Stimulated activated naive CD8-positive, alpha-beta T cell treated with anti-CD3 and anti-CD28 coated beads, Interleukin-15, Interleukin-2, amounts not matched to agents 100 U/mL and 50 U/mL, for 24 hours (primary cell): ENCODE measurements at places on chromosomes 16 and 17.

DNA sequence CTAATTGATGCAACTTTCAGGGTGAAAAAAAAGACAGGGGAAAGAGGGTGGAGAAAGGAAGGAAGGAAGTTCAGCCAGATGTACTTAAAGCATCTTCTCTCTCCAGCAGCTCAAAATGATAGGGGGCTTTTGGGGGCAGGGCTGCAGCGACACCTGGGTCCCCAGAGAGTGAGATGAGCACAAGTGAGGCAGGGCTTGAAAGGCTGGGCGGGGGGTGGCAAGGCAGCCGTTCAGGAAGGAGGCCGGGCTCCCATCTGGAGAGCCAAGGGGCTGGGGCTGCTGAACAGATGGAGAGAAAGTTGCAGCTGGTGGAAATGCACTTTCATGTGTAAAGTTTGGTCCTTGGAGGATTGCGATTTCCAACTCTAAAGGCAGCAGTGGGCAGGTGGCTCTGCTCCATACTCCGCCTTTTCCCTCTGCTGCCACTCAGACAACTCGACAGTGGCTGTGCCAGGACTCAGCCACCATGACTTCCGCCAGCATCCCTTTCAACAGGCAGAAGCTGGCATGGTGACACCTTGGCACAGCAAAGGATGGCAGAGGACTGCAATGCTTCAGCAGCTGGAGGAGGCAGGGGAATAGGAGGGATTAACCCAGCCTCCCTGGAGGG is 7.7 kb downstream of the SLC35B1 start:
- DNase-seq: no peak

GRCh38 chr16:11955713-11956123 is 9.3 kb upstream of the TNFRSF17 start:
- DNase-seq: no peak

GRCh38 chr16:22008215-22009059 is 526 bp downstream of the MOSMO start:
- DNase-seq: peak; percentile 50

- DNase-seq: no peak
Observed at GRCh38 chr16:67443265-67443664, 12.3 kb downstream of the HSD11B2 start.

DNA sequence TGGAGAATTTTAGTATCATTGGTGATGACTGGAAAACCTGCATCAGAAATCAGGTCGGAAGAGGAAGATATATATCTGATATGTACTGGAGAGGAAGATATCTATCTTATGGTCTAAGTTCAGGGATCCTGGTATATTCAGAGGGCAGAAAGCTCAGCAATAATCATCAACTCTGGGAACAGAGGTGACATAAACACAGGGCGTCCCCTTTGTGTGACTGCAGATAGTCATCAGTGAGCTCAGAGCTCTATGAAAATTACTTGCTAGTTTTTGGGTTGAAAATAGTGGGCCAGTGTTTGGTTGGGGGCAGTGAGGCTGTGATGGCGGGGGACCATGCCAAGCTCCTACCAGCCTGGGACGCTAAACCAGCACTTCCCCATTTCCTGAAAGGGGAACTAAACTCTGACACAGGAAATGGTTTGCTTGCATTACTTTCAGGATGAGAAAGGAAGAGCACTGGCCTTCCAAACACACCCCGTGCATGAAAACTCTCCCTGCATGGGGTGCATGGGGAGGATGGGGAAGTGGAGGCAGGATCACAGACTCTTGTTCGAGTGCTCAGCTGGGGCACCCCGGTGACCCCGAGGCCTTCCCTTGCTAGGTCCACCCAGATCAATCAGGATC is 15.8 kb downstream of the NOD2 start:
- no peak for DNase-seq

GRCh38 chr17:79848370-79848766 is 9.1 kb upstream of the CBX4 start:
- no peak for DNase-seq

DNA sequence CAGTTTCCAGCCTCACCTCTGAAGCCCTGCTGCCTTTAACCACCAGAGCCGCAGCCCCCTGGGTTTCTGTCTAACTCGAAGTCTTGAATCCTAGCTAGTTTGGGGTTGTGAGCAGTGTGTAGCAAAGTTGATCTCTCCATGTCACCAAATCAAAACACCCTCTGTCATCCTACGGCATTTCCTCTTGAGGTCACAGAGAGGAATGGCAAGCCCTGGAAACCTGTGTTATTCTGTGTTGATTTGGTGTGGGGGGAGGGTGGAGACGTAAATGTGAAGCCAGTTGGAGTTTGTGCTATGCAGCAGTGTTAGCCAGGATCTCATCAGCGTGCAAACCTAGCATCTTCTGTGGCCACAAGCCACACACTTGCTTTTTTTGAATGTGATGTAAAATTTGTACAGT is 5.1 kb upstream of the LGALS9 start:
- DNase-seq: no peak

DNA sequence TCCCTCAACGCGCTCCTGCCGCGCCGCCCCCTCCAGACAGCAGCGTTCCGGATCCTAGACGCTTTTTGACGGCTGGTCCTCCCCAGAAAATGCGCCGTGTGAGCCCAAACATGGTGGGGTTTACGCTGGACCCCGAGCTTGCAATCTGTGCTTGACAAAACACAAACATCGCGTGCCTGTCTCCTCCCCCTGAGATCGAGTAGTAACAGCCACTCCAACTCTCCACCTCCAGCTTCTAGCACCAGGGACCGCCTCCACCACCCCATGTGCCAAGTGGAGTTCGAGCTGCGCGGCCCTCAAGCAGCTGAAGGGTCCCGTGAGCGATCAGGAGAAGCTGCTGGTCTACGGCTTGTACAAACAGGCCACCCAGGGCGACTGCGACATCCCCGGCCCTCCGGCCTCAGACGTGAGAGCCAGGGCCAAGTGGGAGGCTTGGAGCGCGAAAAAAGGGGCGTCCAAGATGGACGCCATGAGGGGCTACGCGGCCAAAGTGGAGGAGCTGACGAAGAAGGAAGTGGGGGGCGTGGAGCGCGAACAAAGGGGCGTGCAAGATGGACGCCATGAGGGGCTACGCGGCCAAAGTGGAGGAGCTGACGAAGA is 656 bp upstream of the GEMIN4 start:
- DNase-seq: peak; percentile 43

- DNase-seq: no peak
Observed at GRCh38 chr17:44464037-44464436, 39.2 kb downstream of the GPATCH8 start.

DNA sequence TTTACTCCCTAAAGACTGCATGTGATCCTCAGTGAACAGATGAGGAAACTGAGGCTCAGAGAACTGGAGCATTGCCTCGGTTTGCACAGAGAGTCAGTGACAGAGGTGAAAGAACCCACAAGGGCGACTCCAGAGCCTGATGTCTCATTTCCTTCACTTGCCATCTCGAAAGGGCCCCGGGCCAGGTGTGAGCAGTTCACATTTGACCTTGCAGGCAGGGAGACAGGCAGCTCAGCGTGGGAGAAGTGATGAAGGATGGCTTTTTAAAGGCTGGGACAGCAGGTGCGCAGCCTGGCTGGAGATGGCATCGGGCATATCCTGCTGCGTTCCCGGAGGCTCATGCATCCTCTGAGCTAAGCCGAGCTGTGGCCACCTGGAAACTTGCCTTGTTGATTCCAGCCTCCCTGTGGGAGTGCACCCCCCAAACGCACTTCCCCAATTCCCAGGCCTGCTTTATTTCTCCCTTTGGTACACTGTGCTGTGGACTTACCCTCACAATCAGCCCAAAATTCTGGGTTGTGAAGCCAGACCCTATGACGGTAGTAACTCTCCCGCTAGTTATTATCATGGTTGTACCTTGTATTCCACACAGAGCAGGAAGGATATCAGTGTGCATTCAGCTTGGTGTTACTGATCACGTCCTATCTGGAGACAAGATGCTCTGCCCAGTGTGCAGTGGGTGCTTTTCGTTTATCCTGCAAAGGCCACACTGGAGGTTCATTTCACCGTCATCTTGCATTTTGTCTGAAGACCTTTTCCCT is 753.2 kb upstream of the EEF2KMT start:
- no peak for DNase-seq

DNA sequence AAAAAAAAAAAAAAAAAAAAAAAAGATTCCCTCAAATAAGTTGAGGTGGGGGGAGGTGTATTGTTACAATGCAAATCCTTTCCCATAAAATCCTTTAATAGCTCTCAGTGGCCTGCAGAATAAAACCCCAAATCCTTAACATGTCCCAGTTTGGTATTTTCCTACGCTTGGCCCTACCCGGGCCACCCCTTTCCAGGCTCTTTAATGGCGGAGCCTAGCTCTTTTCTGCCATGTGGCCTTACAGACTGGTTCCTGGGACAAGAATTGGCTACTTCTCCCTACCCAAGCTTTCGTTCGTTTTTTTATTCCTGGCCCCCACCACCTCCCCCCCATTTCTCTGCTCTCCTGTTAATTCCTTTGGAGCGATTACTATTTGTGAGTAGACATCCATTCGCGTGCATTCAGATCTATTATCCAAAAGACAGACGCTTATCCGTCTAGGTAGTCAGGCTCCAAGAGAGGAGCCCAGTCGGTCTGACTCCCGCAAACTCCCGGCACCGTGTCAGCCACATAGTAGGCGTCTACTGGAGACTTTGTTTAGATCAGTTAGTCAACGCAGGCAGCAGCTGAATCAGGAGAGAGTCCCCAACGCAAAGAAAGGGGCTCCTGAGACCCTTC is 813 bp upstream of the THAP11 start:
- DNase-seq: no peak

- no peak for DNase-seq
Observed at GRCh38 chr16:78705694-78706093, 606.2 kb downstream of the WWOX start.

DNA sequence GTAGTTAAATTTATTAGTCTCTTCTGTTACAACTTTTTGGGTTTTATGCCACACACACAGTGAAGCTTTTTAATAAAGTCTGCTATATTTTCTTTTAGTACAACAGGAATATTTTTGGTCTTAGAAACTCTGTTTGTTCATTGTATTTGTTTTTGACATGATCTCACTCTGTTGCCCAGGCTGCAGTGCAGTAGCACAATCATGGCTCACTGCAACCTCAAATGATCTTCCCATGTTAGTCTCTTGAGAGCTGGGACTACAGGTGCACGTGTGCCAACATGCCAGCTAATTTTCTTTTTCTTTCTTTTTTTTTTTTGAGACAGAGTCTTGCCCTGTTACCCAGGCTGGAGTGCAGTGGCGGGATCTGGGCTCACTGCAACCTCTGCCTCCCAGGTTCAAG is 27.1 kb downstream of the PPM1D start:
- no peak for DNase-seq

GRCh38 chr16:24929409-24929808 is 83.6 kb downstream of the SLC5A11 start:
- DNase-seq: no peak
